ENCODE measurements at places on chromosomes 3 and 15. TPM values are rescaled to one million over a fixed set of nuclear protein-coding genes. Genes with fewer than 3 reads are reported as not detected.

The GALK2 gene
- total RNA-seq = 23.5 TPM

- H3K4me1 ChIP-seq = peaks cover 6% of the 10 kb centered on the region
- DNase-seq = no peak
- H3K36me3 ChIP-seq = no peaks in the 10 kb centered on the region
- H3K27me3 ChIP-seq = peaks cover 10% of the 10 kb centered on the region
Measured at GRCh38 chr3:3023111-3023745, 86.9 kb downstream of the IL5RA start.

DNA sequence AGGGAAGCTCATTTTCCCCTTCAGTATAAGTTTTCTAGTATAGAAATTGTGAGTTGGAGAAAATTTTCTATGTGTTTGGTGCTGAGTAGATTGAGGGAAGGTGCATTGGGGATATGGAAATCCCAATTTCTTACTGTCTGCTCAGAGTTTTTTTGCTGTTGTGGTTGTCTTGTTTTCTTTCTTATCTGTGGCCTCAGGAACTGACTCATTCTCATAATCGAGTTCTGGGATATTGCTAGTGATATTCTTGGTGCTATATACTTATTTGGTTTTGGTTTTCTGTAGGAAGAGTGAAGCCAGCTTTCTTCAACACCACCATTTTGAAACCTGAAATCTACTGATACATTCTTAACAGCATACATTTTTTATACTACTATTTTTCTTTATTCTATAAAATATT lies 869.2 kb downstream of the DIPK2A start:
- H3K27me3 ChIP-seq = no peaks in the 10 kb centered on the region
- H3K4me3 ChIP-seq = no peak overlapping the region
- H3K27ac ChIP-seq = no peak overlapping the region
- no peaks in the 10 kb centered on the region for H3K4me1 ChIP-seq
- H3K36me3 ChIP-seq = no peaks in the 10 kb centered on the region

The P2RY14 gene
- 9.4 TPM for total RNA-seq

The MEIS2 gene
- total RNA-seq = not detected

DNA sequence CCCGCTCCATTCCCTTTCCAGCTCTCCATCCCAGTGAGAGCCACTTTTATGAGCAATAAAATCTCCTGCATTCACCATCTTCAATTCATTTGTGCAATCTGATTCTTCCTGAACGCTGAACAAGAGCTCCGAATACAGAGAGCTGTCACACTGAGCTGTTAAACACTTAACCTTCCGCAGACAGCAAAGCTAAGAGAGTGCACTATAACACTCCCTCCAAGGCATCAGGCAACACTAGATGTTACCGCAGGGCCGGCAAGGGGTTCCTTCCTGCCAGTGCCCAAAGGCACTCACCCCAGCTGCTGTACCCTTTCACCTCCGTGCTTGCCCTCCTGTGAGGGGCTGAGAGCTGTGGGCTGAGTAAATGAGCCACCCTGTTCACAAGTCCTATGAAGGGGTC lies 85.6 kb downstream of the BCHE start:
- H3K36me3 ChIP-seq = no peaks in the 10 kb centered on the region
- no peak overlapping the region for H3K27ac ChIP-seq

GRCh38 chr3:12178091-12178820 lies 19.5 kb upstream of the TIMP4 start:
- H3K4me3 ChIP-seq = no peak overlapping the region
- H3K36me3 ChIP-seq = peaks cover 2% of the 10 kb centered on the region
- H3K27ac ChIP-seq = no peak overlapping the region
- H3K4me1 ChIP-seq = peaks cover 68% of the 10 kb centered on the region
- H3K27me3 ChIP-seq = peaks cover 2% of the 10 kb centered on the region

GRCh38 chr15:57203906-57204305 lies 172.4 kb upstream of the CGNL1 start:
- DNase-seq = no peak
- H3K36me3 ChIP-seq = peaks cover 3% of the 10 kb centered on the region
- H3K4me1 ChIP-seq = peaks cover 13% of the 10 kb centered on the region
- no peak overlapping the region for H3K27ac ChIP-seq
- H3K27me3 ChIP-seq = no peaks in the 10 kb centered on the region

DNA sequence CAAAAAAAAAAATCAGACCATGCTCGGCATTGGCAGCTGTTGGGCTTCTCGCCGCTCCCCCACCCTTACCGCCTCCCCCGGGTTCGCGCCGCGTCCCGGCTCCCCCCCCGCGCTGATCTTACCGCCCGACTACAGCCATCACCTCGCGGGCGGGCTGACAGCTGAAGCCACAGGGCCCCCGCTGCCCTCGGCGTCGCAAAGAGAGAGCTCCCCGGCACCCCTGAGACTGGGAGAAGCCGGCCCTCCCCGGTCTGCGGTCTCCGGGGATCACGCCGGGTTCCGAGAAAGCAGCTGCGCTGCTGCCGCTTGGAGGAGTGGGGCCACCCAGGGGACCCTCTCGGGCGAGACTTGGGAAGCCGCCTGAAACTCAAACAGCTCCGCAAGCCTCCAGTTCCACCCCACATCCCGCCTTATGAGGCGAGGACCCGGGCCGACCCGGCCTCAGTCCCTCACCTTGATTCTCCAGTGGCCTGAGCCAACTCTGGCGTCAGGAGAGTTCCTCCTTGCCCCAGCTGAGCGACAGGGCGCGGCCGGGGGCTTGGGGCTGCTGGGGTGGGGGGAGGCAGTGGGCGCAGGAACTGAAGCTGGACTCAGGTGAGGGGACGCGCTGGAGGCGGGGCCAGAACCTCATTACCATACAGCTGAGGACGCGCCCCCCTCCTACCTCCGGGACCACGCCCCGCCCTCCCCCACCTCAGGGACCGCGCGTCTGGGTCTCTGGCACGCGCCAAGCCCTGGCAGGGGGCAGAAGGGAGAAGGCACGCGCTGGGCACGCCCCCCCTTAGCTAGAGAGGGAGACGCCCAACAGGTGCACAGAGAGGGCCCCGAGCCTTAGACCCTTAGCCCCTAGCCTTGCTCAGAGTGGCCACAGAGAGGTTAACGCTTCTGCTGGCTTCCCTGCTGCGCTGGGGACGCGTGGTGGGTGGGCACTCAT lies 1.0 kb upstream of the DLL4 start:
- H3K4me1 ChIP-seq = peaks cover 45% of the 10 kb centered on the region
- H3K36me3 ChIP-seq = no peaks in the 10 kb centered on the region
- H3K4me3 ChIP-seq = peak overlapping the region; percentile 74
- DNase-seq = no peak

The CPNE4 gene
- total RNA-seq = 0.10 TPM

DNA sequence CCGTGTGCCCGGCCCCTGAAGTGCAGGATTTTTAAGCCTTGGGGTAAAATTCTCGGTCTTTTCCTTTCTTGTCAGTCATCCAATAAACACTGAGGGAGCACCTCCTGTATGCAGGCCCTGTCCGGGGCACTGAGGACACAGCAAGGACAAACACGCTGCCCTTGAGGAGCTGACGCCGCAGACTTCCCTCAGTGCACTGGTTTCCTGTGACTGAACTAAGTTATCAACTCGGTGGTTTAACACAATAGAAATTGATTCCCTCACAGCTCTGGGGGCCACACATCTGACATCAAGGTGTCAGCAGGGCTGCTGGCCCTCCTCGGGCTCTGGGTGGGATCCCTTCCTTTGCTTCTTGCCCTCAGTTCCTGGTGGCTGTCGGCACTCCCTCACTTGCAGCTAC lies 65.1 kb downstream of the ZNF445 start:
- no peak for DNase-seq
- no peak overlapping the region for H3K27ac ChIP-seq
- H3K4me1 ChIP-seq = no peaks in the 10 kb centered on the region
- no peak overlapping the region for H3K4me3 ChIP-seq
- H3K27me3 ChIP-seq = no peaks in the 10 kb centered on the region

DNA sequence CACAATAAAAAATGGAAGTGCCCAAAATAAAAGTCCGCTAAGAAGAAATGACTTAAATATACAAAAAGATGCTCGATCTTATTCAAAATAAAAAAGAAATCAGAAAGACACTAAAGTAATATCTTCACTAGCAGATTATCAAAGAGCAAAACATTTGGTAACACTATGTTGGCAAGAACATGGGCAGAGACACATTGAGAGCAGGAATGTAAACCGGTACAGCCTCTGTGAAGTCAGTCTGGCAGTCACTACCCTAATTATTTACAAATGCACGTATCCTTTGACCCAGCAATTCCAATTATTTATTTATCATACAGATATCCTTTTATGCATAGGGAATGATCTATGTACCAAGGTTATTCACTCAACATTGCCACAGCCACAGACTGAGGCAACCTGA lies 34.5 kb downstream of the TBL1XR1 start:
- H3K36me3 ChIP-seq = peaks cover 42% of the 10 kb centered on the region
- DNase-seq = no peak
- H3K4me3 ChIP-seq = no peak overlapping the region

- peaks cover 4% of the 10 kb centered on the region for H3K27me3 ChIP-seq
- H3K27ac ChIP-seq = no peak overlapping the region
- H3K36me3 ChIP-seq = no peaks in the 10 kb centered on the region
- DNase-seq = no peak
Measured at GRCh38 chr15:76073554-76073953, 13.8 kb downstream of the TMEM266 start.

- no peaks in the 10 kb centered on the region for H3K36me3 ChIP-seq
- no peak overlapping the region for H3K27ac ChIP-seq
- peaks cover 9% of the 10 kb centered on the region for H3K27me3 ChIP-seq
- H3K4me3 ChIP-seq = no peak overlapping the region
Measured at GRCh38 chr15:80439140-80439539, 35.0 kb downstream of the ARNT2 start.

All from activated T-helper 1 cell treated with anti-CD3 and anti-CD28 coated beads, Interleukin-12 subunit alpha, Interleukin-12 subunit beta, Interleukin-2, Interleukin-4 antibody, amounts not matched to agents 30 ng/mL and 10 ng/mL and 1 ng/mL, durations not matched to agents 14 hours and 24 hours and 36 hours (primary cell).